ENCODE measurements at places on chromosomes 7 and 10.

DNA sequence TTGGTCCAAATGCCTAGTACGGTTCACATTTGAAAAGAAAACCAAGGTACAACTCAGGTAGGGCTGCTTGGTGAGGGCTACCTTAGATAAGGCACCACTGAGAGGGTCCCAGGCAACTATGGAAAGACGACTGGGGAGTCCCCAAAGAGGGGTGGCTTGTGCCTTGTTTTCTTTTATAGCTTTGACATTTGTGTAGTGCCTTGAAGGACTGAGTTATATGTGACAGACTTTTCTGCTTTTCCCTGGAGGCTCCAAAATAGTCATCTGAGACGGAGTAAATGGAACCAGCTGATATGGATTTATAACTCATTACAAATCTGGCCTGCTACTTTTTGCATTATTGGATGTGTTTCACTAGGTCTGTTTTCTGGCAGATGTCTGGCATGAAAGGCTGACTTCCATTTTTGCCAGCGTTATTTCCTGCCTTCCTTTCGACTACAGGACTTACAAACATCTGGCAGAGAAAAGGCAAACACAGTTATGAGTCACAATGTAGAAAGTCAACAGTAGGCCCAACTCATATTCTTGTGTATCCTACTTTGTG is 88.2 kb upstream of the IMMP2L start:
- no peak for DNase-seq

- DNase-seq: no peak
These were observed 46.9 kb downstream of the VWA2 start for GRCh38 chr10:114285961-114286441.

DNA sequence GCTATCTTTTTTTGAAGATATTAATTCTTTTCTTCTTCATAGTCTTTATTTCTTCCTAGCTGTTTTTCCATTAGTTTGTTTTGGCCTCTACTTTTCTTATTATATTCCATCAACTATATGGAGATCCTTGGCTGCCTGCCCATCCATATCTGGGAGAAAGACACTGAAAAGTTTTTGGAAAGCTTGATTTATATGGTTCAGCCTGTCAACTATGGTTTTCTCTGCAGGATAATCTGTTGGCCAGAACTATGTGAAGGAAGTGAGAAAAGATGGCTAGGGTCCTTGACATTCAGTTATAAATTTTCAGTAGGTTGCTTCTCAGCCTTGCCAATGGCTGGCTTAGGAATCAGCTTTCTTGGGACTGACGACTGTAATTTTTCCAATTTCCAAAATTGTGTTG is 10.0 kb upstream of the CDK14 start:
- no peak for DNase-seq

DNA sequence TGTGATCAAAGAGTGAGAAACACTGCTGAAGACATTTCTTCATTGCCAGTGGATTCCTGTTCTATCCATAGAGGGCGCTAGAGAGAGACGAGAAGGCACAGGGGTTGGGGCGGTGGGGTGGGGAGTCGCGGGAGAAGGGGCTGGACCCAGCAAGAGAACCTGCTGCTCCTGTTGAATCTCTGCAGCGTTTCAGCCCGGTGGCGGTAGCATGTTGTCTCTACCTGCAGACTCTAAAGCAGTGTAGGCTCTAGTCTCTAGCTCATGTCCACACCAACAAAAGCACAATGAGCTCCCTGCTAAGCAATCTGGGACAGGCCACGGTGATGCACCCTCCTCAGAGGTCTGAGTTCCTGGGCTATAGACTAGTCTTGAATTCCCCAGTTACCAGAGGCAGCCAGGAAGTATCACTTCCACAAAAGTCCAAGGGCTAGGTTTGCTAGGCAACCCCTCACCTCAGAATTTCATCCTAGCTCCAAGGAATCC is 167.7 kb downstream of the DGKB start:
- DNase-seq: no peak

GRCh38 chr7:82183634-82184033 is 259.9 kb downstream of the CACNA2D1 start:
- no peak for DNase-seq

GRCh38 chr7:142881586-142882337 is 3.8 kb downstream of the TRPV6 start:
- no peak for DNase-seq

DNA sequence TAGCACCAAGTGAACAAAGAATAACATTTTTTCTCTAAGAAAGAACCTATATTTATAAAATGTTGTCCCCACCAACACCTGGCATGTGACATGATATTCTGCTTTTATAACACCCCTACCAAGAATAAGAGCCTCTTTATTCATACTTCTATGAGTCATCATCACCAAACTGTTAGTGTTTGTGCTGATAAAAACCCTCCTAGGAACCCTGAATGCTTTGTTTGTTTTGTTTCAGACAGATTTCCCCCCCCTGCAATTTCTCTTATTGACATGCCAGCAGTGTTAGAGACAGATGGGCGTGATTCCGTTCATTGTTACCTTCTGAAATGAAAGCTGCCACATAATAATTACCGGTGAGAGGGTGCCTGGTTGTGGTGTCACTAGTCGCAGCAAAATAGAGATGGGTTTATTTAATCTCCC is 651.1 kb downstream of the SORCS1 start:
- DNase-seq: no peak

- no peak for DNase-seq
These were observed 26.6 kb downstream of the FAM3C start for GRCh38 chr7:121369462-121369861.

- no peak for DNase-seq
These were observed 95.2 kb upstream of the PTER start for GRCh38 chr10:16341637-16342036.

GRCh38 chr10:106506526-106507283 is 657.8 kb downstream of the SORCS1 start:
- no peak for DNase-seq

- DNase-seq: no peak
These were observed 34.8 kb downstream of the SVOPL start for GRCh38 chr7:138666385-138666784.

DNA sequence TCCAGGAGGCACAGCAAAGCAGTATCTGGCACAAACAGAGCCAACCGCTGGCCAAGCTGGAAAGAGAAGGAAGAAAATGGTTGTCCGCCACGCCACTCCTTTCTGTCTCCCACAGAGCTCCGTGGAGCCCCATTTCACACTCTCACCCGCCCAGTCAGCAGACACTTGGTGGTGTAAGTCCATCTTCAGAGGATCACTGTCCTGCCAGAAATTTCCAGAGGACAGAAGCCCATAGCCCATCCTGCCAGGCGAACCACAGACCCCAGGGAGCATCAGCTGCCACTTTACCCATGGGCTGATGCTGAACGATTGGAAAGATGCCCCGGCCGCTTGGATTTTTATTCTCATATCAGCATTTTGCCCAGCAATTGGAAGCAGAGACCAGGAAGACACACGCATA is 144.7 kb upstream of the LYZL2 start:
- DNase-seq: no peak

DNA sequence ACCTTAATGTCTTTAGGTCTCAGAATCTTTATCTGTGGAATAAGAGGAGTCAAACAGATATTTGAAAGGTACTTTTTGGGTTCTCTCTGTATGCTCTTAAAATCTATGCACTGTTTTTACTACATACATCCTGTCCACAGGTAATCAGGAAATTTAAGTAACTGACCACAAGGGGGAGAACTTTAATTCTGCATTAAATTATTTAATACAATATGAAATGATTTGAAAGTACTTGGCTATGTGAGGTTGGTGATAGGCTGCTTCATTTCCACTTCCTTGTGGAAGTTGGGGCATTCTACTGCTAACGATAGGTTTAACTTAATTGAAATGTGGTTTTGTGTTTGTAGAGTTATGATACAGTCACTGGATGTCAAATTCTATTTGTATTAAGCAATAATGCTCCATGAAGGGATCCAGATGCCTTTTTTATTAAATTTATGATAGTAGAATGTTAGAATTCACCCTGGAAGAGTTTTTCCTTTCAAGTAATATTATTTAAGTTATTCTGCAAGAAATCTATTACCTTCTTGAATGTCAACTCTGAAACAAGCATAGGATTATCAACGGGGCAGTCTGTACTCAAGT is 6.0 kb downstream of the TEX47 start:
- DNase-seq: no peak

DNA sequence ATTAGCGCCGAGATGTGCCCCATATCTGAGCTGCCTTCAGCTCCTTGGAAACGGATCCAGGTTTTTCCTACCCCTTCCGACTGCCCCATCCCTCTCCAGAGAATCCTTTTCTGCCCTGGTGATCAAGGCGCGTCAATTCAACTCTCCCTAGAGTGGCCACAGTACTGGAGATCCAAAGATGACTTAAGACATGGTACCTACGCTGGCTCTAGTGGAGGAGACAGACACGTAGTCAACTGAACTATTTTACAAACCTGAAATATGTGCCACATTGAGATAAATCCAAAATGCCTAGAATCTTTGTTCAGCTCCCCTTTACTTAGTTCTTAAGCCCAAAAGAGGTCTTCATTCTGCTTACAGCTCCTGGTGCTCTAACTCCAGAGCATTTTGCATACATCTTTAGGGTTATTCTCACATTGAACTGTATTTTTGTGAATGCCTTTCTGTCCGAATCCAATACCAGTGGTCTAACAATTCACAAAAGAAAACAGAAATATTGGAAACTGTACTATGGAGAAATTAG is 444 bp upstream of the TNPO3 start:
- no peak for DNase-seq

GRCh38 chr10:67079126-67079525 is 153.3 kb downstream of the LRRTM3 start:
- DNase-seq: peak; percentile 3

- no peak for DNase-seq
These were observed 269.1 kb downstream of the SUGCT start for GRCh38 chr7:40403703-40404476.

GRCh38 chr7:97845622-97846203 is 26.5 kb downstream of the ASNS start:
- DNase-seq: no peak

DNA sequence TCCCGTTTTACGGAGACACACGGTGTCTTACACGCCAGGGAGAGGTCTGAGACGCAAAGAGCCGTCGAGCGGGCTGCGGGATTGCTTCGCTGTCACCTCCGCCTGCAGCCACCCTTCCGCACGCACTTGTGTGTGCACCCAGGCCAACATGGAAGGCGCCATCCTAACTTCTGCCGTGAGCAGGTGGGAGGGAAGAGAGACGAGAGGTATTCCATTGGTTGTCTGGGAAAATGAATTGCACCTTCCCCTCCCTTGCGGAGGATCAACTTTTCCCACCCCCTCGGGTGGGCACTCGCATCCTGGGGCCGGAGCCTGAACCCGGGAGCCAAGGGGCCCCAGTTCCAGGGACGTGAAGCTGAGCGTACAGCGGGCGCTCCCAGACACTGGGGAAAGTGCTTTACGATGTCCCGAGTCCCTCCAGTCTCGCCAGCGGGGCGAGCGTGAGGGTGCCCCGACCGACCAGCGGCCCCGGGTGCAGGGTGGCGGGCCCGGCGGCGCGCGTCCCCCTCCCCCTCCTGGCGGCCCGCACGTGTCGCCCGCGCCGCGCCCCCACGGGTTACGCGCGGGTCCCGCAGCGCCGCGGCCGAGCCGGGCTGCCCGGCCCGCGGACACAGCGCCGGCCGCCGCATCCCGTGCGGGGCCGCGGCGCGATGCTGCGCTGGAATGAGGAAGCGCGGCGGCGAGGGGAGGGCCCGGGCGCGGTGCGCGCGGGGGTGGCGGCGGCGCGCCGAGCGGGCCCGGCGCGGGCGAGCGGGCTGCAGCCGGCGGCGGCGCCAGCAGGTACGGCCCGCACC is 984 bp upstream of the IKZF1 start:
- DNase-seq: no peak

DNA sequence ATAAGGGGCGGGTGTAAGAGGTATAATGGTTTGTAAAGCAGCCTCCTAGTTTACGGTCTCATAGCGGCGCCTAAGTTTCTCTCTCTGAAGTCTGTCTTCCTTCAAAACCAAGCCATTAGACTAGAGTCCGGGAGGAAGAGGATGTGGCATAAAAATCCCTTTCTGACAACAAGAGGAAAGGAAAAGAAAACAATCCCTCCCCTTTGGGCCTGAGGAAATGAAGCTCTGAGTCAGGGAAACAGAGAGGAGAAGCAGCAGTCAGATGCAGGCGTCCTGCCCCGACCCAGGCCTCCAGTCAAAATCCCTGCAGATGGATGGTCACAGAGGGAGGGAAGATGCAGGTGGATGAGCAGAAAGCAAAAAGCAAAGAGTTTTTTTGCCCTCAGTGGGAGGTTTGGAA is 23.7 kb downstream of the PARP12 start:
- DNase-seq: no peak

DNA sequence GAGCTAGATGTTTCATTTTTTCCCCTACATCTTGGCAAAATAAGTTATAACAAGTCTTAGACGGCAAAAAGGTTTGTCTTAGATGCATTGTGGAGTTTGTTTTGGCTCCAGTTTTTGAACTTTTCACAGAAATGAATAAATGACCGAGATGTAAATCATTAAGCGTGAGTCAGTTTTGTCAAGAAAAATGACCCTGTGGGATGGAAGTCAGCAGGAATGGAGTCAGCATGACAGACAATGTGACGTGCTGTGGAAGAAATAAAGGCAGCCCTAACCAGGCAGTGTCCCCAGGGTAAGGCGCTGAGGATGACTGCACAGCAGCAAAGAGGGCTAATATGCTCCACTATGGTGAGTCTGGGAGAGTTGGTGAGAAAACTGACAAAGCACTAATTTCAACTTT is 163.2 kb downstream of the NOC3L start:
- DNase-seq: no peak

DNA sequence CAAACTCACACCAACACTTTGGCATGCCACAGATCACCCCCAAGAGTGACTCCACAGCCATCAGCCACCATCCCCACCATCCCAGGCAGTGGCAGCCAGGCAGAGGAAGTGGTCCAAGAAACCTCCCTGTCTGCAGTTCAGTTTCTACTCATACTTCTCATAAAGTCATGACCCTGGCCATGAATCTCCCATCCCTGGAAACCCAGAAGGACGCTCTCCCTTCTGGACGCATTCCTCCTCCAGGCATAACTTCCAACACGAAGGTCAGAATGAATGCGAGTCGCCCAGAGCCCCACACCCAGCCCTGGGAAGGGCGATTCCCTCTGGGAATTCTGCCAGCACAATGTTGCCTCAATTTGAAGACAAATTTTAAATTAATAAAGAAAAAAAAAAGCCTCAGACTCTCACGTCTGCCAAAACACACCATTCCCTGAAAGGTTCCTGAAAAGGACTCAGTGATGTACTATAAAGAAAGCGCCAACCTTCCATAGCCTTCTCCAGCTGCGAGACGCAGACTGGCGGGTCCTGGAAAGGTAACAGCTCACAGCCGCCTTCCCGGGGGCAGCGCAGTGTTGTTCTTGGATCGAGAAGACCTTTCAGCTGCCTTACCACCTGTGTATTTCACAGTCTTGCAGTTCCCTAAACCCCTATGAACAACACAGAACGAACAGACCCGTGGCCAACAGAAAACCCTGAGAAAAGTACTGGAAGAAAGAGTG is 307.6 kb downstream of the FRMD4A start:
- DNase-seq: no peak

GRCh38 chr10:32271617-32272016 is 75.3 kb downstream of the EPC1 start:
- no peak for DNase-seq

- no peak for DNase-seq
These were observed 52.0 kb upstream of the FIGNL1 start for GRCh38 chr7:50502001-50502684.

- DNase-seq: no peak
These were observed 98.4 kb downstream of the ABLIM1 start for GRCh38 chr10:114559636-114560035.
